Iris pigment epithelial cell (primary cell): ENCODE measurements at places on chromosomes 6 and 20.

- DNase-seq = no peak
Measured at GRCh38 chr6:106743612-106744011, 114.2 kb downstream of the QRSL1 start.

GRCh38 chr6:158991017-158991723 lies 8.8 kb downstream of the RSPH3 start:
- DNase-seq = no peak

DNA sequence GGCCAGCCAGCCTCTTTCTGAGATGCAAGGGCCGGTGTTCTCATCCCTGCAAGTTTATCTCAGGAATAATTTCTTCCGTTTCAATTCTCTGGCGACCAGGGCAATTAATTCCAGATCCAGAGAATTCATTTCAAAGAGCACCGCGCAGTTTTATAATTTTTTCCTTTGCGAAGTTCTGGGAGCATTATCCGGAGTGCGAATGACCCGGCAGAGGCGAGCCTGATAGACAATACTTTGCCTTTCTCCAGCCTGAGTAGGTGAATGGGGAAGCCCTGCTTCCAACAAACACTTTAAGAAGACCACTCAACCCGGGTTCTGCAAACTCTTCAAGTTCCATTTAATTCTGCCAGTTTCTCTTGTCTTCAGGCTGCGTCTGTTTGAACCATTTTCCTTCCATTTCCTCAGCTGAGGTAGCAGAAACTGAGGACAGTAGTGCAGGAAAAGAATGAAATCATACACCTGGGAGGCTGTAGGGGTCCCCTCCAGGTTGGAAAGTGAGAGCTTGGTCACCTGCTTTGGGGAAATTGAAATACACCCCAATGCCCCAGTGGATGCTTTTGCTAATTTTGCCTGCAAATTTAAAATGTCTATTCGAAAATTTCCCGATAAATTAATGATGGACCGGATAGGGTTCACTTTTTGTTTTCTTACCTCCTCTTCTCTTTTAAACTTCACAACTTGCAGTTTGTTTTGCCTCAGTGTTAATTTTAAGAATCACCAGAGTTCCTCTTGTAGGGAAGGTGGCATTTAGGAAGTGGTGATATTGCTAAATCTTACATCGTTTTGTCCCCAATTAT lies 1.1 kb downstream of the VGLL2 start:
- no peak for DNase-seq

DNA sequence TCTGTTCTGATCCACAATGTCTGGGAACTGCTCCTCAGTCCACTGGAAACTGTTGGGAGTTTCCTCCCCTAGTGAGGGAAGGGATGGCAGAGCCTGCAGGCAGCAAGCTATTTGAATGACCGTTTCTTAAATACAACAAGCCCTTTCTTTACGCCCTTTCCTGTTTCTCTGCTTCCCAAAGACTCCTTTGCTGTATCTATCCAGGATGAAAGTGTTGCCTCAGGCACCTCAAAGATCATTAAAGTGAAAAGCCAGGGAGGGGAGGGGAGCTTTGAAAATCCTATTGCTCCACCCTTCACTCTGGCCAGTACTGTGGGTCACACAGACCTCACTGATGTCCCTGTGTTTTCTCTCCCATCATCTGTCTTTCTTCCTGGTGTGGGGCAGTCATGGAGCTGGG lies 213.1 kb downstream of the RNF144B start:
- no peak for DNase-seq

DNA sequence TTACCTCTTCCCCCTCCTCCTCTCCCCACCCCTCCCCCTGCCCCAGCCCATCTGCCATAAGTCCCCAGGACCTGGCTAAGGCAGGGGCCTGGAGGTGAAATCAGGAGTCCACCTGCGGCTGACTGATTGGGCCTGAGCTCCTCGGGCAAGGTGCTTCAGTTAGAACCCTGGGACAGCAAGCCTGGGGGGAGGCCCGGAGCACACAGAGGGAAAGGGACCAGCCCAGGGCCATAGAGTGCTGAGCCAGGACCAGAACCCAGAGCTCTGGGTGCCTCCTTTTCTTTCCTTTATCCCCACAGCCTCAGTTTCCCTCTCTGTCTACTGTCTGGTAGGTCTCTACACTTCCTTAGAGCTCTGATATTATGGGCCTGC lies 35.7 kb upstream of the VEGFA start:
- DNase-seq = no peak

DNA sequence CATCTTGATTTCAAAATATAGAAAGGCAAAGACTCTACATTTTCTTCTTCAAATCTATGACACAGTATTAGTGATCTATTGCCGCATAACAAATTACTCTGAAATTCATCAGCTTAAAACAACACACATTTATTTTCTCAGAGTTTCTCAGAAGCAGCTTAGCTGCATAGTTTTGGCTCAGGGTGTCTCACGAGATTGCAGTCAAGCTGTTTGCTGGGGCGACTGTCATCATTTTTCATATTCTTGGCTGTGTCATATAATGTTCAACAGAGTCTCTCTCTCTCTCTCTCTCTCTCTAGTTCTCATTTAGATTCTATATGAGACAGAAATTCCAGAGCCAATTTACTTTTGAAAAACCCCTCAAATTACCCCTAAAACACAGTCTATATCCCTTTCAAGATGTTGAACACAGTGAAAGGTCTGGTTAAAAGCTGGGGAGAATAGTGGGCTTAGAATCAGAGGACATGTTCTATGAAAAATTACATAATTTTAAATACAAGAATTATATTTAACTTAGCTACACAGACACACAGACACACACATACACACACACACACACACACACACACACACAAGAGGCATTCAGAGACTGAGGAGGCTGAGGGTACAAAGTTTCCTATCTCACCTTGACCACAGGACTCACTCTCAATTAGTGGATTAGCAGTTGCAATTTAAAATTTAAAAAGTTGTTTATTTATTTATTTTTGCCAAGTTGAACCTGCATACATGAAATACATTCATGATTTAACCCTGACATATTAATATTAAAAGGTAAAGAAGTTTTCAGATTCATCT lies 86.7 kb downstream of the MKKS start:
- no peak for DNase-seq

GRCh38 chr6:46327779-46328178 lies 157.0 kb upstream of the ENPP5 start:
- DNase-seq = no peak

DNA sequence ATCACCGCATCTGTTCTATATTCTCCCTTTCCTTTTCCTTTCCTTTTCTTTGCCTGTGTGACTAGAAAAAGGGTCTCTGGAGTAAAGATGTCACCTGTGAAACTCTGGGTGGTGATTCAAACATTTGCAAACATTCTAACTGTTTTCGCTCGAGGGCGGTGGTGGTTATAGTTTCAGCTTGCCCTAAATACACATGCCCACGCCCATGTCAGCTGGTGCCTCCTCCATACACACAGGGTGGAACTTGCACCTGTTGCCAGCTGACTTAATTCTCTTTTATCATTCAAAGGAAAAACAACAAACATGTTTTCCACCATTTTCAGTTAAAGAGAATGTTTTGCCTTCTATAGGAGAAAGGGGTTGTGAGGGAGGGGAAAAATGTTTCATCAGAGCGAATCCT lies 381.9 kb upstream of the ARID1B start:
- DNase-seq = no peak

GRCh38 chr6:45044510-45045252 lies 283.4 kb upstream of the RUNX2 start:
- DNase-seq = no peak

- DNase-seq = peak; percentile 29
Measured at GRCh38 chr6:89611666-89612065, 26.9 kb downstream of the LYRM2 start.

GRCh38 chr6:41209547-41210320 lies 8.8 kb upstream of the TREML2 start:
- DNase-seq = no peak

GRCh38 chr20:53738039-53738944 lies 144.7 kb upstream of the ZNF217 start:
- peak; percentile 94 for DNase-seq

GRCh38 chr20:45796337-45797065 lies 4.7 kb downstream of the DNTTIP1 start:
- DNase-seq = no peak

DNA sequence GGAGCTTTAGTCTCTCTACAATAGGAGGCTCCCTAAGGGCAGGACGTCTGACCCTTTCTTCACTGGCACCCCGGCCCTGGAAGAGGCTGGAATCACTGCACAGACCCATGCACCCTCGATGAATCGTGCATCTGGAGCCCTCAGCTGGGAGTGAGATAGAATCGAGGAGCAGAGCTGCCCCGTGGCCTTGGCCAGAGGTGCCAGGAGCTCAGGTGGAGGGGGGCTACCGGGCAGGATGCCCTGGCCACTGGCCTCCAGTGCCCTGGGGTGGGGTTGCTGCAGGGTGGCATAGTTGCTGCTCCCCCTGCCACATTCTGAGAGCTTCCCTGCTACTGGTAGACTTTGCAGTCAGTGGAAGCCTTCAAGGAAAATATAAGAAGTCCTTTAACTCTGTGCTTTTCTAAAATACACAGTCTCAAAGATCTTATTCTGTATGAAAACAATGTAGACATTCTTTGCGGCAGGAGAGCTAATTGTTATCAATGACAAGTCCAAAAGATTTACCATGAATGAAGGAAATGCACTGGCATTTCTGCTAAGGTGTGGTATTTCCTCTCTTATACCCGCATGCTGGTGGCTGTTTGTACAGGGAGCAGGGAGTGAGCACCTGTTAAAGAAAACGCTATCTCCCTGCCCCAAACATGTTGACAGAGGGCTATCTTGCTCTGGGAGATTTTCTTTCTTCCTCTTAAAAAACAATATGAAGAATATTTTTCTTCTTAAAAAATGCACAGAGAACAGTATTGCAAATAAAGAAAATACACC lies 122.8 kb downstream of the C6orf118 start:
- DNase-seq = no peak

- DNase-seq = peak; percentile 45
Measured at GRCh38 chr6:152338335-152339125, 298.6 kb downstream of the SYNE1 start.

GRCh38 chr20:61932199-61932592 lies 133.5 kb downstream of the TAF4 start:
- no peak for DNase-seq

- DNase-seq = peak; percentile 71
Measured at GRCh38 chr6:33927616-33928015, 123.8 kb upstream of the MLN start.

DNA sequence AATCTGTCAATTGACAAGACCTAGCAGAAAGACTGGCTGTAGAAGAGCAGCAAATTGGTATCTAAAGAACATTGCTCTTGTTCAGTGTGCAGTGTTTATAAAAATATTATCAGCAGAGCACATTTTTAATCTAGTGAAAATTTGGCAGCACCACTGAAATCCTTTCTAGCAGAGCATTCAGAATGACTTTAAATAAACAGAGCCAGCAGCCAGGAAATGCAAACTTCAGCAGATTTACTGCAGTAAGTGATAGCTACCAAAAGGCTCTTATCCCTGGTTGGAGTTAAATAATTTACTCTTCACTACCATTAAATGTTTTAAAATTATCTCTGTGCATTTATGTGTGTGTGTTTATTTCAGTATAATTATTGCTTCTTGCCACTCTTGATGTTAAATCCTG lies 590.9 kb upstream of the CITED2 start:
- peak; percentile 64 for DNase-seq

DNA sequence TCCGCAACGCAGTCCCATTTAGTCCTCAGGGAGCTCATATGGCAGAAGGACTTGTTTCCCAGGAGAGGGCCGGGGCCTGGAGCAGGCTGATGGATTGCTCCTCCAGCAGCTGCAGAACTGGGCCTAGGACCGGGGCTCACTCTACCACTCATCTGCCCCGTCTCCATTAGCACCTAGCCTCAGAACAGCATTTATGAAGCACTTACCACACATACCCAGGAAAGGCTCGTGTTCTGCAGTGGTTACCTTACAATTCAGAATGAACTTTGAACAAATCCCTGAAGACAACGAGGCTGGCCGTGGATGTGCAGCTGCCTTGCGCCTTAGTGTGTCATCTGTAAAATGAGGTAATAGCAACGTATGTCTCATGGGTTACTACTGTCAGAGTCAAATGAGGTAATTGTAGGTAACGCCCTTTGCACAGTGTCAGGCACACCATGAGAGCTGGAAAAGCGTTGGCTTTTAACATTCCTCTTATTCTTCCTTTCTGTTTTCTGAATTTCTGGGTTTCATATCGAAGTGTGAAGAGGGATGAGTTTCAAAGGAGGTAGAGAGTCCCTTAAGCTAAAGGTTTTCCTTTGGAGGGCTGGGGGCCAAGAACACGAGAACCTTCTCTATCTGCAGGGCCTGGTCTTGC lies 46.3 kb upstream of the CD93 start:
- no peak for DNase-seq

DNA sequence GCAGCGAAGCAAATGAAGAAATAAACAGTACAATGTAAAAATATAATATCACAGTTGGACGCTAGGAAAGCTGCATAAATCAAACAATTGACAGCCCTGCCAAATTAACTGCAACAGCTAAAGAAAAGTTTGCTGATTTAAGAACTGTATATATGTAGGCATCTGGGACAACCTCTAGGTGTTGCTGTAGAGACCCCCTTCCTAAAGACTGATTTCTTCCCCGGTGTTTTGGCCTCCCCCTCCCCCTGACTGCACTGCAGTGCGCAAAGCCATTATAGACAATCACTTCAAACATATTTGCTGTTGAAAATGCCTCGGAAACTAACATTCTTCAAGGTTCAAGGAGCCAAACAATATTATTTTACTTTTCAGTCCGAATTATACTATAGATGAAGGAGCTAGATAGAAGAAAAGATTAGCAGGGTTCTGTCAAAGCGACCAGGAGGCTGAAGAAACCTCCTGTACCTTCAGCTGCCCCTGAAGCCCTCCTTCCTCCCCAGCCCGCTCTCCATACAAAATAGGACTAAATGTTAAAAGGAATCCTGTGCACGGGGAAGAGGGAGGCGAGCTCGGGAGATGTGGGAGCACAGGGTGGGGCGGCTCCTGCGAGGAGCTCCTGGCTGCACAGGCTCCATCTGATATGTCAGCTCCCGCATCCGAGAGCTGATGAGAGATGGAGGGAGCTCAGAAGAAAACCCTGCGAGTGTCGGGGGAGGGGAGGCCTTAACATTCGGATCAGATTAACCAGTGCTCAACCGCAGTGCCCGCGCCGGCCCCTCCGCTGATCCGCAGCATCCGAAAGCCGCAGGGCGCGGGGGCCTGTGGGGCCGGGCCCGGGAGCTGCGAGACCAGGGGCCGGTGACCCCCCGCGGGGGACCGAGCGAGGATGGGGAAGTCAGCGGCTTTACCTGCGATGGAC lies 822 bp downstream of the ELOVL4 start:
- DNase-seq = peak; percentile 40

- DNase-seq = no peak
Measured at GRCh38 chr20:44706301-44707017, 8.7 kb upstream of the CCN5 start.

DNA sequence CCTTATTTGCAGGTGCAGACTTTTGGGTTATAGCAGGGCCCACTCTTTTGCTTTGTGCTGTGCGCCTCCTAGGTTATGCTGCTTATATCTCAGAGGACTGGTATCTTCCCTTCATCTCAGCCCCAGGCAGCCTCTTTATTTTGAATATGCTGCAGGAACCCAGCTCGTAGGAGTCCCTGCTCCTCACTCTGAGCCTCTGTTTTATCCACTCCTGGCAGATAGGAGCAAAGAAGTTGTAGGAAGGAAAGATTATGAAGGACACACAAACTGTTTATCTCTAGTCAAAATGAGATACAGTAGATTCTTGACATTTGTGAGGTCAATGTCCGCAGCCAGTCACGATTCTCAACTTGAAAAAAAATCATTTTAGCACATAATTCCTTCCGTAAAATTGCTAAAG lies 15.6 kb downstream of the L3MBTL3 start:
- DNase-seq = no peak
